Activated CD4-positive, alpha-beta memory T cell treated with anti-CD3 and anti-CD28 coated beads for 36 hours (primary cell): ENCODE measurements at places on chromosomes 2 and 18. TPM values are rescaled to one million over a fixed set of nuclear protein-coding genes. Genes with fewer than 3 reads are reported as not detected.

- no peaks in the 10 kb centered on the region for H3K27me3 ChIP-seq
- H3K36me3 ChIP-seq, result no peaks in the 10 kb centered on the region
- no peak overlapping the region for H3K4me3 ChIP-seq
- H3K4me1 ChIP-seq, result peaks cover 6% of the 10 kb centered on the region
- DNase-seq, result no peak
Measured at GRCh38 chr18:45678441-45678840, 45.5 kb upstream of the SLC14A1 start.

GRCh38 chr2:176490061-176490861, 221.0 kb downstream of the MTX2 start:
- H3K27ac ChIP-seq, result no peak overlapping the region
- no peak for DNase-seq
- peaks cover 3% of the 10 kb centered on the region for H3K4me1 ChIP-seq
- no peaks in the 10 kb centered on the region for H3K36me3 ChIP-seq
- H3K4me3 ChIP-seq, result no peak overlapping the region

DNA sequence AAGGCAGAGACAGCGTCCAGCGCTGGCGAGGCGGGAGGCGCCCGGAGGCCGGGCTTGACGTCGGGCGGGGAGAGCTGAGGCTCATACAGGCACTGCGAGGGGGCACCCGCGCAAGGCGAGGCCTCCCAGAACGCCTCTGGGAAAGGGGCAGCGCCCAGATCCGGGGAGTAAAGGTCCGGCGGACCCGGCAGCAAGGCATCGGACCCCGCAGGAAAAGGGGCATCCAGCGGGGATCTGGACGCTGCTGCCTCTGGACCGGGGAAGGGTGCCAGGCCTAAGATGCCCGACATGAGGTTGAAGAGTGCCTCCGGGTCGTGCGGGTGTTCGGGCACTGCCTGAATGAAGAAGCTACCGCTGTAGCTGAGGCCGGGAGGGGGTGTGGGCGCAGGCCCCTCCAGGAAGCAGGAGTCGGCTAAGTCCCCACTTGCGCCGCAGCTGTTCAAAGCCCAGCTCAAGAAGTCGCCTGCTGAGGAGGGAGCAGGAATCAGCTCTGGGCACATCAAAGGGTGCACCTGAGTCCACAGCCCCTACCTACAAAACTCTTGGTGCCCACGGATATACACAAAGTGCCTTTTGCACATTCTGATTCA, 937 bp downstream of the EGR4 start:
- no peaks in the 10 kb centered on the region for H3K36me3 ChIP-seq
- peaks cover 60% of the 10 kb centered on the region for H3K27me3 ChIP-seq
- peaks cover 7% of the 10 kb centered on the region for H3K4me1 ChIP-seq
- no peak overlapping the region for H3K27ac ChIP-seq

DNA sequence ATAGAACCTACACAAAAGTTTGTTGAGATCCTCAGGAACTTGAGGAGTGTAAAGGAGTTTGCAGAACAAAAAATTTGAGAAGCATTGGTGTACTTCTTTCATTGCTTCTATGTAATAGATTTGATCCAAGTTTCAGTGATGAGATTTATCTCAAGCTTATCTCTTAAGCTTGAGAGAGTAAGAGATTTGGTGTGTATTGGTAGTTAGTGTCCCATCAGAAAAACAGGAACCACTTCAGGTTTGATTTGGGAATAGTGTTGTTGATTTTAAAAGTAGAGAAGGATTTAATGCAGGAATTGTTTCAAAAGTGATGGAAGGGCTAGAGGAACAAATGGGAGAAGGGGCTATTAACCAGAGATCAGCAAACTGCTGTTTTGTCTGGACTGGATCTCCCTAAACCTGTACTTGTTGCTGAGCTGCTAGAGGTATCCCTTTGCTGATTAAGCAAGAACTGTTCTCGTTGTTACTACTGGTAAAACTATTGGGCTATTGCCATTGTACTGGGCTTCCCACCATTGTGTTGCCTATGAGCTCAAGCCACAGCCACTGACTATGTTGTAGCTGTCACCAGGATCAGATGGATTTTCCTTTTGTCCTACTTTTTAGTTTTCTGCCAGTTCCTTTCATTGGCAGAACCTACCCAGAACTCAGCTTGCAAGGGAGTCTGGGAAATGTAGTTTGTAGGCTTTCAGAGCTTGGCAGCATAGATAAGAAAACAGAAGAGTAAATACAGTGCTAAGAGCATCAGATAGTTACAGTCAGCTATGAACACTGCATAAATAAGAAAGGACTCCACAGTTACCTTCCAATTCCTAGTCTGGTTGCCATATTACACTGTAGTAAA, 39.3 kb downstream of the RAB10 start:
- H3K27me3 ChIP-seq, result no peaks in the 10 kb centered on the region
- DNase-seq, result no peak
- peaks cover 54% of the 10 kb centered on the region for H3K4me1 ChIP-seq
- no peak overlapping the region for H3K27ac ChIP-seq
- no peaks in the 10 kb centered on the region for H3K36me3 ChIP-seq

ITGB6 gene
- not detected for total RNA-seq

STPG4 gene
- not detected for total RNA-seq
